ENCODE measurements at places on chromosomes 4 and X.

GRCh38 chr4:85929961-85930665 is 429.7 kb downstream of the MAPK10 start:
- DNase-seq: no peak

DNA sequence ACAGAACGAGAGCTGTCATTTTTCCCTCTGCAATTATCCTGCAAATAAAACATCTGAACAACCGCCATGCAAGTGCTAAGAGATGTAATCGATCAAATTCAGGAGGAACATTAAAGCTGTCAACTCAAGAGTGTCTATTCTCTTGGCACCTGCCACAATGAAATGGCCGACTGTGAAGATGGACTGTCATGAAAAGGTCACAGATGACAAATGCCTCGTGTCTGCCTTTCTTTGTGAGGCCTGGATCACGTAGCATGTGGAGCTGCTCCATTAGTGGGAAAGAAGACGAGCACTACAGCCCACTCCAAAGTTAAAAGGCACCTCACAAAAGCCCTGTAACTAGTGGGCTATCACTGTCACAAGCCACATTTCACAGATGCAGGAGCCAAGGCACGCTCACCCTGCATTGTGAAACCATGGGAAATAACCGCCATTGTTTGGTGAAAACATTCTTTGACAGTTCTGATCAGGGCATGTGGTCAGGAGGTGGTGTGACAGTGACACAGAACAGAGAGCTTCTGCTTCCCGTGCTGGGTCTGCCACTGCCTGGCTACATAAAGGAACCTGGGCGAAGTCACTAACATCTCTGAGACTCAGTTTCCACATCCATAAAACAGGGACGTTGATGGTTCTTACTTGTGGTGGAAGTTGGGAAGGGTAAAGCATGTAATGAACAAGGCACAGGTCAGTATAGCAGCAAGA is 98.9 kb downstream of the EVC2 start:
- peak; percentile 49 for DNase-seq

GRCh38 chrX:129540722-129541184 is 694 bp downstream of the OCRL start:
- no peak for DNase-seq

DNA sequence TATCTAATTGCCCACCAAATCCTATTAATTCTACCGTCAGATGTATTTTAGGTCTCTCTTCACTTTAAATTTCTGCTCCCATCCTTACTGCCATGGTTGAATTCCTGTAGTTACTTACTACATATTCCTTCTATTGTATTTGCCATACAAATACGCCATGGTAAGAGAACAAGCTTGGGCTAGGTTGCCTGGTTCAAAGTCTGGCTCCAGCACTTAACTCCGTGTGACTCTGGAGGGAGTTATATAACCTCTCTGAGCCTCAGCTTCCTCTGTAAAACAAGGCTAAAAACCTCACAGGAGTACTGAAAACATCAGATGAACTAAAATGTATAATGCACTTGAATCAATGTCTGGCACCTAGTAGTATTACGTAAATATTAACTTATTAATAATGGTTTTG is 260.3 kb upstream of the RPS6KA3 start:
- no peak for DNase-seq

DNA sequence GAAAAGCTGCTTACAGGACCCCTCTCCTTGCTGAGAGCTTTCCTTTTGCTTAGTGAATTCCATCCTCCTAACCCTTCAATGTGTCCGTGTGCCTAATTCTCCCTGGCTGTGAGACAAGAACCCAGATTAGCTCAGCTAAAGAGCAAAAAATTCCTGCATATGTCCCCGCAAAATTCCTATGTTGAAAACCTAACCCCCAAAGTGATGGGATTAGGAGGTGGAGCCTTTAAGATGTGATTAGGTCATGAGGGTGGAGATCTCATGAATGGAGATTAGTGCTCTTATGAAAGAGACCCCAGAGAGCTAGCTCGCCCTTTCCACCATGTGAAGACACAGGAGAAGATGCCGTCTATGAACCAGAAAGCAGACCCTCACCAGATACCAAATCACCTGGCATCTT is 503.0 kb upstream of the DIAPH2 start:
- DNase-seq: no peak

GRCh38 chr4:120869613-120870278 is 52.8 kb downstream of the PRDM5 start:
- DNase-seq: no peak

- no peak for DNase-seq
Measured at GRCh38 chr4:34950926-34951325, 1293.4 kb downstream of the ARAP2 start.

GRCh38 chrX:24799078-24799477 is 105.4 kb downstream of the POLA1 start:
- no peak for DNase-seq

- DNase-seq: peak; percentile 59
Measured at GRCh38 chr4:3746701-3747580, 19.2 kb upstream of the ADRA2C start.

DNA sequence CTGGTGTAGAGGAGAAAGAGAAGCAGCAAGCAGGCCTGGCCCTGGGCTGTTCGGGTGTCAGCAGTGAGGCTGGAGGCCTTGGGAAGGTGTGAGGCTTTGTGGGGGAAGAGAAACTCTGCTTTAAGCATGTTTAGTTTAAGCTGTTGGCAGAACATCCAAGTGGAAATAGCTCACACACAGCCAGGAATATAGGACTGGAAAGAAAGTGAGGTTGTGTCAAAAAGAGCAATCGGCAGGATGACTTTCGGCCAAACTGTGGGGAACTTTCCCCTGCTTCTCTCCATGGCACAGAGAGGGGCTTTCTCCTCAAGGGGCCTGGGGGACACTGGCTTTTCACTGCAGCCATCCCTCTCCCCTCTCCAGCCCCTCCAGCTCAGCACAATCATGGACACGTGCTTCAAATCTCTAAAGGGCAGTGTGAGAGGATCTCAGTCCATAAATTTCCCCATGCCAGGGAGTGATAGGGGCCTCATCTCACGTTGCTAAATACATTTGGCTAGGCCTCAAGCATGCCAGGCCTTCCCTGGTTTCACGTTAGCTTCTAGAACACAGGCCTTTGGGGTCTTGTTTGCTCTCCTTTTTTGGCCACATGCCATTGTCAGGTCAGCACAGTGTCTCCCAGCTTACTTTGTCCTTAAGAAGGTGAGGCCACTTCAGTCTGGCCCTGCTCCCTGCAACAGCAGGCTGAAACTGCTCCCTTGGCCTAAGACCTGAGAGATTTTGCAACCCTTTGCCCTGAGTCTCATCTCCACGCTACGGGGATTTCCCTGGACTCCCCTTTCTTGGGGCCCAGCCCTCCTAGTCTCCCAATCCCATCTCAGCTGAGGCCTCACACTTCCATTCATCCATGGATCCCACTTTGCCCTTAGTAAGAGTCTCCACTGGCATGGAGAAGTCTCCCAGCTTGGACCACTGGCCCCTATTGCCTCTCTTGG is 8.3 kb upstream of the CITED1 start:
- no peak for DNase-seq

DNA sequence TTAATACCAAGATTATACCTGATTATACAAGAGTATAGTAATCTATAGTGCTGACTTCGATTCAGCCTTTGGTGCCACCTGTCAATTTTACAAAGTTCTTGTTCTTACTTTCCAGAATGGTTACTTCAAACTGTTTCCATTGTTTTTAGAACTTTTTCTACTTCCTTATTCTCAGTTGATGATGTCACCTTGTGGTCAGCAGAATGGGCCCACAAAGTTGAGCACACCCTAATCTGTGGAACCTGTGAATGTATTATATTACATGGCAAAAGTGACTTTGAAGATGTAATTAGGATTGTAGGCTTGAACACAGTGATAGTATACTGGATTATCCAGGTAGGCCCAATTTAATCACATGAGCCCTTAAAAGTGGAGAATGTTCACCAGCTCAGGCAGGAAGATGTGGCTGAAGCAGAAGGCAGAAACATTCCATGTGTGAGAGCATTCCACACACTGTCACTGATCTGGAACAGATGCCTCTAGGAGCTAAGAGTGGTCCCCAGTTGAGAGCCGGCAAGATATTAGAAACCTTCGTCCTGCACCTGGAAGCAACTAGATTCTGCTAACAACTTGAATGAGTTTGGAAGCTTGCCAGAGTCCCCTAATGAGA is 6.3 kb upstream of the SGMS2 start:
- no peak for DNase-seq

GRCh38 chr4:2264481-2265041 is 2.7 kb upstream of the MXD4 start:
- DNase-seq: no peak

DNA sequence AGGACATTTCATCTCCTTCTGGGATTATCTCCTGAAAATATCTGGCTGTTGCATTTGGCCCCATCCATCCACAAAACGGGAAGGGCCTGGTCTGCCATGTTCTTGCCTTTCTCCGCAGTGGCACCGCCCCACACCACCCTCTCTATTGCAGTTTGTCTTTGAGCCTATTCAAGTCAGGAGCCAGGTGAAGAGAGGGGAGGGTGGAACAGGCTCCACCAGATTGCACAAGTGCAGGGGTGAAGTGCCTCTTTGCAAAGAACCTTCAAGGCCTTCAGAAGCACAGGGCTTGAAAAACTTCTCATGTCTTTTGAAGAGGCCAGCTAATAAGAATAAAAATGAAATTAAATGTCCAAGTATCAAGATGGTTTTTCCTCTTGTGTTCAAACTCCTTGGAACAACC is 28.7 kb downstream of the RS1 start:
- DNase-seq: no peak

DNA sequence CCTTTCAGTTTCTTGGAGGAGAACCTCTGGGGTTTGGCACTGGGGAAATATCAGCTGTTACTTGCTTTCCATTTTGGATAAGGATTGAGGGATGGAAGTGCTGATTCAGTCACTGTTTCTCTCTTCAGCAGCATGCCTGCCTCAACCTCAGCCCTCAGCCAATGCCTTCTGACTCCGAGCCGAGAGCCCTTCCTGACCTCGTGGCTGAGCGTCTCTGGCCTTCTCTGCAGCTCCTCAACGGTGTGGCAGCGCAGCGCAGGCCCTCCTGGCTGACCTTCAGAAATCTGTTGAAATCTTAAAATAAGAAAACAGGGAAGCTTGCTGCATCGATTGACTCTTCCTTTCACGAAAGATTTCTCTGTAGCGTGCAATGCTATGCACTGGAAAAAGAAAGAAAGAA is 434.3 kb upstream of the FAT1 start:
- DNase-seq: no peak

DNA sequence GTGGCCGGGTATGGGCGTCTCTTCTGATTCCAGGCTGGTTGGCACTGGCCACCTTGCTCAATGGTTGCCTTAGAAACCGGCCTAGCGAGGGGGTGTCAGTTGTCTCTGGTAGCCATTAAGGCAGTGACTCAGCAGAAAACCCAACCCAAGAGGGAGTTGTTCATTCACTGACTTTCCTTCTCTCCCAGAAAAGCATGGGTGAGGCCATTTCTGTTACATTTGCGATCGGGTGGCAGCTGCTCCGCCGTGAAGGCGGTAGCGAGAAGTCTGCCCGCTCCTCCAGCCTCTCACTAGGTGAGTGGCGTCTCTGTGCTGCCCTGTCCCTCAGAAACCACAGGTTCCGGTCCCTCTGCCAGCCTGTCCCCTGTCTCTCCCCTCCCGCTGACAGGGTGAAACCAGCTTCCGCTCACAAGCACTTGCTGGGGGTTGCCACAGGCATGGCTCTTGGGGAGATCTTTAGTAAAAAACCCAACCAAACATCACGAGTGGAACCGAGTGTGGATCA is 17.4 kb downstream of the IRAK1 start:
- peak; percentile 56 for DNase-seq

- no peak for DNase-seq
Measured at GRCh38 chr4:18847249-18847890, 825.8 kb upstream of the LCORL start.

DNA sequence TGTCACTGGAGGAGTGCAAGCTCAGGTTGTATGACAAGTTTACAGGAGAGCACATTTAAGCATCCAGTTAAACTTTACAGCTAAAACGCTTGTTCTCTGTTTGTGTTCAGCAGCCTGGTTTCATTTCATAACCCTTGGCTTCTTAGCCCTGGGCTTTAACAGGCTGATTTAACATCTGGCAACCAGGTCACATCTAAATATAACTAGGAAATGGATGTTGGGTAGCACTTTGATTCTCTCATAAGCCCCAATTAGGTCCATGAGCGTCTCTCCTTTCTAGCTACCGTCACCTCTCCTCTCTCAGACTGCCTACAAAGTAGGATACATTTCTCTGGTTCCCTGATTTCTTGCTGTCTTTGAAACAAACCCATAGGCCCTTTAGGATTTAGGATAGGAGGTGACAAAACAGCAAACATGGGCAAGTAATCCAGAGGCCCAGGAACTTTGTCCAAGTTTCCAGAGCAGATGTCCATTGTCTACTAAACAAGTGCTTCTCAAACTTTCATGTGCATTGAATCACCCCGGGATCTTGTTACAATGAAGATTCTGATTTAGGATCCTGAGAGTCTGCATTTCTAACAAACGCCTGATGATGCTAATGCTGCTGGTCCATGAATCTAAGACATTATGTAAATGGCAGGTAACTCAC is 22.5 kb downstream of the OTUD6A start:
- no peak for DNase-seq

GRCh38 chr4:108531461-108531860 is 88.9 kb upstream of the RPL34 start:
- no peak for DNase-seq

GRCh38 chrX:111047575-111047974 is 48.4 kb upstream of the PAK3 start:
- DNase-seq: no peak

- no peak for DNase-seq
Measured at GRCh38 chrX:37424000-37424429, 74.9 kb downstream of the PRRG1 start.

GRCh38 chr4:119980456-119980855 is 86.2 kb downstream of the MAD2L1 start:
- DNase-seq: no peak

- no peak for DNase-seq
Measured at GRCh38 chr4:126630230-126630629, 1002.5 kb upstream of the INTU start.

DNA sequence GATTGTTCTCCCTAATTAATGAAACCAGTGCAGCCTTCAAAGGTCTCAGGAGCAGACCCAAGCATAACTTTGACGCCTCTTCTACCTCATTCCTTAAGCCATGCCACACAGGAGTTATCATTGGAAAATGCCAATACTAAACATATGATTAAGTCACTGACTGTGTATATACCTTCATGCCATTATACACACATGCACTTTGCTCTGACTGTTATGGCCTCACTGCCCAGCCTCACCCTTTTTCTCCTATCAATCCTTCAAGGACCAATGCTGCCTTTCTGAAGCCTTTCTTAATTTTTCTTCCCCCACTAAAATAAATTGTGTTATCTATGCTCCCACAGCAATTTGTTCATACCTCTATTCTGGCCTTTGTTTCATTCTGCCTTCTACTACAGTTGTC is 725.6 kb downstream of the RPA4 start:
- DNase-seq: no peak

DNA sequence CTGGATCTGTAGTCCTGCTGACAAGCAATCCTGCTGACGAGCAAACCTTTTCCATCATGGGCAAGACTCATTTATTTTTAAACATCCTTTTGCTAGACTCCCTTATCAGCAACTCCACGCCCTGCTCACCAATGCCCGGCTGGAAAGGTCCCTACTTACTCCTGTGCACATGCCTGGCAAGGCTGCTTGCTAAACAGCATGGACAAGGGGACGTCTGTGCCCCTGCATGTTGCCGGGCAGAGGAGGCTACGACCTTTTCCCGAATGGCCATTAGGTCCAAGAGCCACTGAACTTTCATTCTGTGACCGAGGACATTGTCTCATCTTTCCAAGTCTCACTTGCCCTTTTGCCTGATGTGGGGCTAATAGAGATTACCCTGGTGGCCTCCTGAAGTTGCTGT is 98.6 kb downstream of the MGST2 start:
- DNase-seq: no peak

Measured in SK-N-DZ (cell line).